ENCODE measurements at places on chromosomes 1 and 21.

DNA sequence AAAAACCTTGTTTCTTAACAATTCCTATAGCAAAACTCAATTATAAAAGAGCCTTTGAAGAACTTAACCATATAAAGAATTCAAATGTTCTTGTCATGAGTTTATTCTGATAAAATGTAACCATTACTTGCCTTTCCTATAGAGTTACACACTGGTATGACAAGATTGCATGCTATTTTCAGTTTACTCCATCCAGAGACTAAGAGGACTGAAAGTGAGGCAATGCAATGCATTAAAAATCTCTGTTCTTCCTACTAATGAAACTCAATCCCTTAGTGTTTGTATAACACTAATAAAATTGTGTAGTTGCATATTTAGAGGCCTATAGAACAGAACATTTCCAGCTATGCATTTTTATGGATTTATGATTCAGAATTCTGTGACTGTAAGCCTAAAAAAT, 88.1 kb downstream of the COP1 start:
- no peak for DNase-seq

GRCh38 chr1:94000510-94001282, 91.5 kb upstream of the GCLM start:
- DNase-seq, result no peak

DNA sequence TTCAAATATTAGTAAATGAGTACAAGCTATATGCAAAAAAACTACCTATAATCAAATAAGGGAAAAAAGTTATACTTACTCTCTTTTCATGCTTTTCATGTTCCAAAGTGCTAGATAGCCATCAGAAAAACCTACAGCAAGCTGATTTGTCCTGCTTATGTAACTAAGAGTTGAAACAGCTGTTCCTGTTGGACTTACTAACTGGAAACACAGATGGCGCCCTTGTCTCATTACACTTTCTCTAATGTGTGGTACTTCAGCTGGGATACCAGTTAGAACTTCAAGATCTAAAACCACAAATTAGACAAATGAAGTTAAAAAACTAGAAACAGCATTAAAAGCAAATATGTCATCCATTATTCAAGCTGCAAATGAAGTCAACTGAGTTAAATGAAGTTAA, 24.3 kb downstream of the AHCTF1 start:
- DNase-seq, result peak; percentile 63

GRCh38 chr1:114779722-114780121, 763 bp downstream of the SIKE1 start:
- DNase-seq, result no peak
